ENCODE measurements at places on chromosomes 2 and 18.

- no peak for DNase-seq
Observed at GRCh38 chr2:178419123-178419522, 31.9 kb downstream of the PRKRA start.

GRCh38 chr2:154392256-154392655 is 306.2 kb upstream of the KCNJ3 start:
- DNase-seq, result no peak

- no peak for DNase-seq
Observed at GRCh38 chr2:33796511-33796910, 197.4 kb upstream of the FAM98A start.

DNA sequence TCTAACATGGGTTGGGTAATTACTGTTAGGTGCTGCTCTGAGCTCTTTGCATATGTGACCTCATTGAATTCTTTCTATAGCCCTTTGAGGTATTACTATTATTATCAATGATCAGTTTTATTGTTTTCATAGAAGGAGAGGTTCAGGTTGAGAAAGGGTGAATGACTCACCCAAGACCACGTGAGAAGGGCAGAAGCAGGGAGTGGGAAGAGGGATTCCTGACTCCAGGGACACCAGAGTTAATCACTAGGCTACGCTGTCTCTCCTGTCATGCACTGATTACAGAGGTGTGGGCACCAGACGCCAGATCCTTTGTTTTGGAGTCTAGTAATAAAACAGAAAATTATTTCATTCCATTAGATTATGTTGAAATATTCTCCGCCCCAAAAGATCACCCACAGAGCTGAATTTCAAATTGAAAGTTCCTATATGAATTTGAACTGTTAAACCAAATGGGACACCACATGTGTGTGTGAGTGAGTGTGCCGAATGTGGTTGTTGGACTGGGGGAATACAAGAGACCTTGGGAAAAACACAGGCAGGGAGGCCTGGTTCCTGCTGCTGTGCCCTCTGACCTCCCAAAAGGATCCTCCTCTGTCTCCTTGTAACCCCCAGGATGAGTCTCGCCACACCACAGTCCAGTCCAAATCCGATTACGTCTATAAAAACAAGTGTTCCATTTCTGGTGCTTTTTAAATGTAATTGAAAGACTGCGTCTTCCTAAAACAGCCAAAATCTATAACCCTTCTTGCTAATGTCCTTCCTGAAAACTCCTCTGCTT is 215.4 kb downstream of the ZNF521 start:
- no peak for DNase-seq

GRCh38 chr18:78801011-78801410 is 178.6 kb upstream of the SALL3 start:
- DNase-seq, result no peak

DNA sequence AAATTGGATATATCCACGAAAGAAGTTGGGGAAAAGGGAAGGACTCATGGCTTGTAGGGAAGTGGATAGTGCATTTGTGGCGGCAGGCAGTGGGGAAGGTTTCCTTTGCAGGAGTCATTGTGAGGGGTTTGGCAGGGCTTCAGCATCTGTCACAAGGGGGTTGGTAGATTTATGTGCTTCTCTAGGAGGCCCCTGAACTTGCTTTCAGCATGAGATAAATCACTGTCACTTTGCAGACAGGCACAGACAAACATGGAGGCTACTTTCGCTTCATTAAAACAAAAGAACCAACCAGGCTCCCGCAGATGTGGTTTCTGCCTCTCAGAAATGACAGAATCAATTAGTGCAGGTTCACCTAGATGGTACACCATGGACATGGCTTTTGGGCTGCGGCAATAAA is 340.7 kb downstream of the TGIF1 start:
- DNase-seq, result no peak

GRCh38 chr2:169966454-169966853 is 139.2 kb downstream of the UBR3 start:
- DNase-seq, result no peak

DNA sequence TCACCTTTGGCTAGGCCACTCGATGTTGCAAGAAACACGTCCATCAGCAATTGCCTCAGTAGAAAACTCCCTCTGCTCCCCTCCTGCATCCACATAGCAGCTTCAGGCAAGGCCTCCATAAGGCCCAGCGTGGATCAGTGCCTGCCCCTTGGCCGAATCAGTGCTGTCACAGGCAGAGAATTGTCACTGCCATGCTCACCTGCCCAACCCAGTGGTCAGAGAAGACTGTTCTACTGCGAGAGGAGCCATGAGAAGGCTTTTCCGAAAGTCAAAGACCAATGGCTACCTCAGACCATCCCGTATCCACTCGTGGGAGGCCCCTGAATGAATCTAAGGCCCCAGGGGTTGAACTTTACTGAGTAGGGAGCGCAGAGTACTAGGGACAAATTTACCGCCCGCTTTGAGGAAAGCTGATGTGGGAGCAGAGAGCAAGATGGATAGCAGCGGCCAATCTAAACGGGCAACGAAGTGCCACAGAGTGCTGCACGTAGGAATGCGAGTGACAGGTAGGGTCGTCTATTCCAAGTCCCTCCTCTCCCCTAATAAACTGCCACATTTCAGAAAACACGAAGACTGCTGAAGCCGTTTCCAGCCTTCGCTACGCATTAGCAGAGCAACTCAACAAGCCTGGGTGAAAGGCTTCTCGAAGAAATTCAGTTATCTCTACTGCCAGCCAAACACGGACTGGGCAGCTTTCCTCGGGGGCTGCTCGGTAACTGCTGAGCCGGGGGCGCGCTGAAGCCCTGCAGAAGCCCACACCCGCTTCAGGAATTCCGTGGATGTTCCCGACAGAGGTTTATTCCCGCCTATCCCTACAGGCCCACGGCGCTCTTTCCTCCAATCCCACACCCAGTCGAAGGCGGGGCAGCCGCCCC is 968 bp upstream of the RALBP1 start:
- no peak for DNase-seq

GRCh38 chr2:240916571-240917008 is 10.5 kb downstream of the CROCC2 start:
- no peak for DNase-seq

DNA sequence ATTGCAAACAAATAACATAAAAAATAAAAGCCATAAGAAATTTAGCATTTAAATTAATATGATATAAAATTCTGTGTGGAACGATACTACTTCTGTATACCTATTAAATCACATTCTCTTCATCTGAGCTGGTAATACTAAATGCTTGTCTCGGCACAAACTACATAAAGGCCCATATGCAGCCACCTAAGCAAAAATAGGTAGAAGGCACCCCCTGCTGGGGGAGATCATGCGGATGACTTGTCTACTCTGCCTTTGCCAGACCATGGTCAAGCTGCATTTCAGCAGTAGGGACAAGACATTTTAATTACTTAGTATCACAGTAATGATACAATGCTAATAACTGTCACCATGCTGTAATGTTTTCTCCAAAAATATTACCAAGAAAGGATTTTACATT is 108.0 kb downstream of the CDH19 start:
- DNase-seq, result no peak

- no peak for DNase-seq
Observed at GRCh38 chr2:238518172-238518820, 91.6 kb downstream of the ASB1 start.

DNA sequence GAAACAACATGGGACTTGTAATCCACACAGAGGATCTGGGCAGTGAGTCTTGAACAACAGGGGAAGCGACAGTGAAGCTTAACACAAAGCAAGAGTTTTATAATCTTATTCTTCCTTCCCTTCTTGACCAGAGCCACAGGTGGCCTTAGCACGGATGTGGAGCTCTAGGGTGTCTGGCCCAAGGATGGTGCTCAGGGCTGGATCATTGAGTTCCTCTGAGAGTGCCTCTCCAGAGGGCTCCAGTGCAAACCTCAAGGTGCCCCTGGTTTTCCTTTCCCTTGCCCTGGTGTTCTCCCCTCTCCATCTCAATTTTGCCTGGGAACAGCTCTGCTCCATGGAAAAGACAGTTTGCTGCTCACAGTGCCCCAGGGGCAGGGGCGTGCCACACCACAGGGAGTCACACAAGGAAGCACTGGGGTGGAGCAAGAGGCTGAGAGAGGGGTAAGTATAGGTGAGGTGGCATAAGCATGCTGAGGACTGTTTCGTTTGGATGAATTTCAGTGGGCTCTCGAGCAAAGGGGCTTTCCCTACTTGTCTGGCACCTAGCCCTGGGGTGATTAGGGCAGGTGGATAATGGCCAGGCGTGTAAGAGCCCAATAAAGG is 88.6 kb upstream of the B3GNT7 start:
- no peak for DNase-seq

- no peak for DNase-seq
Observed at GRCh38 chr2:104870100-104870975, 16.4 kb downstream of the POU3F3 start.

- no peak for DNase-seq
Observed at GRCh38 chr2:102086150-102086872, 56.2 kb upstream of the IL1R1 start.

- DNase-seq, result no peak
Observed at GRCh38 chr2:137192366-137193310, 427.3 kb downstream of the THSD7B start.

Data from stimulated activated CD4-positive, alpha-beta T cell treated with anti-CD3 and anti-CD28 coated beads, Interleukin-12 subunit alpha, Interleukin-12 subunit beta, amount 100 ng/mL, for 24 hours (primary cell).